Stimulated activated CD8-positive, alpha-beta memory T cell treated with anti-CD3 and anti-CD28 coated beads, Interleukin-4, amount 100 ng/mL, for 1 hour (primary cell): ENCODE measurements at places on chromosomes 7 and 10.

GRCh38 chr10:14466257-14466656 is 135.5 kb upstream of the FRMD4A start:
- DNase-seq, result no peak

- no peak for DNase-seq
These were observed 410.8 kb downstream of the MDFIC start for GRCh38 chr7:115332691-115333090.

GRCh38 chr10:505419-505818 is 184.0 kb downstream of the DIP2C start:
- no peak for DNase-seq

- no peak for DNase-seq
These were observed 7.1 kb downstream of the SHH start for GRCh38 chr7:155804897-155805825.

- no peak for DNase-seq
These were observed 45.9 kb upstream of the DRGX start for GRCh38 chr10:49441488-49442476.

DNA sequence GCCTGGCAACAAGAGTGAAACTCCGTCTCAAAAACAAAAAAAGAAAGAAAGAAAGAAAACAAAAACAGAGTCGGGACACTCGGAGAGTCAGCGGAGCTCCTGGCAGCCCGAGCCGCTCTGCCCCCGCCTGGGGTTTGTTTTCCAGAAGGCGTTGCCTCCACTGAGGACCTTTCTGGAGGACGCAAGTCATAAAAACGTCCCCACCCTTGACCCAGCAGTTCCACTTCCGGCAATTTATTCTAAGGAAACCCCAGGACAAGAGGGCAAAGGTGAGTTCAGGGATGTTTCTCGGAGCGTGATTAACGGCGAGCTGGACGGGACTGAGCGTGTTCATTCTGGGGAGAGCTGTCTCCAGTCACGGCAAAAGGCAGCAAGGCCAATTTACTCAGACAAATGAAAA is 27.0 kb upstream of the SUN1 start:
- no peak for DNase-seq

- DNase-seq, result no peak
These were observed 235.0 kb downstream of the PAXIP1 start for GRCh38 chr7:154767821-154768415.

DNA sequence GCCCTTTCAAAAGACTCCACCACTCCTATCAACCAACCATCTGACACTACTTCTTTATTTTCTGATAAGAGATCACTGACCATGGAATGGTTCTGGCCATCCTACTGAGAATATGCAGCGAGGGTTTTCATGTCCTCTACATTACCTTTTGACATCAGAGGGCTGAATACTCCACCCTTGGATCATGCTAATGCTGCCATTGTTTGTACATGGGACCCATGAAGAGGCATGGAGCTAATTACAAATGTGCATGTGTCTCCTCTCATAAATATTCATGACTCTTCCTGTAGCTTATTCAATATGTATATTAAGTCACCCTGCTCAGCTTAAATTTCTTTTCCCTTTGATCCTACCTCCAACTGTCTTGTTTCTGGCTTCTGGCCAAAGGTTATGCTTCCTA is 1065.8 kb upstream of the GHITM start:
- DNase-seq, result no peak

DNA sequence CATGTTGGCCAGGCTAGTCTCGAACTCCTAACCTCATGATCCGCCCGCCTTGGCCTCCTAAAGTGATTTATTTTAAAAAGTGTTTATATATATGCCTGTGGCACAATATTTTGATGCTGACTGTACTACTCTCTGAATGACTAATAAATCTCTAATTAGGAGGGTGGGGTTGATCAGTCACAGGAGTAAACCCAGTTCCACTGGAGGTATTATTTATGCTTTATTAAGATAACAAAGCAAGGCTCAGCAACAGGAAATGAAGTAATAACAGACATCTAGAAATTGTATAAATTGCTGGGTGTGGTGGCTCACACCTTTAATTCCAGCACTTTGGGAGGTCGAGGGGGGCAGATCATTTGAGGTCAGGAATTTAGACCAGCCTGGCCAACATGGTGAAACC is 26.0 kb upstream of the MCU start:
- no peak for DNase-seq

GRCh38 chr7:112021379-112022044 is 184.7 kb downstream of the DOCK4 start:
- DNase-seq, result no peak

DNA sequence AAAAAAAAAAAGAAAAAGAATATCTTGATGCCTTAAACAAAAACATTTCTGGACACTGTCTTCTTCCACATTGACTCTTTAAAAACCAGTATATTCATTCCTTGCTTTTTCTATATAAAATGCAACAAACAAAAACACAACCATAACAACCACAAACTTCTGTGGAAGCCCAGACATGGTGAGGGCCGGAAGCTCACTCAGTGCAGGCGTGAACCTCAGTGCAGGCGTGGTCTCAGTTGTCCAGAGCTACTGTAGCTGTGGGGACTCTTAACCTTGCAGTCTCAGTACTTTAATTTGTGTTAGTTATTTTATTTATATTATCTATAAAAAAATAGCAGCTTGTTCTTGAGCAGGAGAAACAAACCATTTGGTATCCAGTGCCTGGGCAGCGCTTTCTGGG is 131.8 kb downstream of the DOCK1 start:
- no peak for DNase-seq

GRCh38 chr7:87858417-87859100 is 17.6 kb downstream of the SLC25A40 start:
- DNase-seq, result no peak

- DNase-seq, result no peak
These were observed 394.7 kb downstream of the AUTS2 start for GRCh38 chr7:69992938-69993337.

GRCh38 chr10:8502573-8502972 is 448.1 kb downstream of the GATA3 start:
- no peak for DNase-seq

DNA sequence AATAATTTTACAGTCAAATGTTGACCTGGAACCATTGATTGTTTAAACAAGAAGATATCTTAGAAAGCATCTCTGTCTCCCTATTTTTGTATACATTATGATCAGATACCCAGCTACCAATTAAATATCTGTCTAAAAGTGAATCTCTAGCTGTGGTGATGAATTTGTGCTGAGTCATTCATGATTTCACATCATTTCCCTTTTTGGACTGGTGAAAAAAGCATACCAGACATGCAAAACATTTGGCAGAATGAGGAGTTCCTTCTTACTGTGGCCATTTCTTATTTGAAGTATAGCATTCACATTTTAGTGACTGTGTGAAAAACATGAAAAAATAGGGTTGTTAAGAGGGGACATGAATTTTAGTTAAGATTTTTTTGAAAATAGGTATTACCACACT is 98.0 kb upstream of the GATA3 start:
- DNase-seq, result no peak

GRCh38 chr7:136064627-136065237 is 87.6 kb upstream of the MTPN start:
- DNase-seq, result no peak
